Activated T-cell treated with anti-CD3 and anti-CD28 coated beads, Interleukin-2, amount 50 U/mL, for 1 hour (primary cell): ENCODE measurements at places on chromosomes 5 and 9.

DNA sequence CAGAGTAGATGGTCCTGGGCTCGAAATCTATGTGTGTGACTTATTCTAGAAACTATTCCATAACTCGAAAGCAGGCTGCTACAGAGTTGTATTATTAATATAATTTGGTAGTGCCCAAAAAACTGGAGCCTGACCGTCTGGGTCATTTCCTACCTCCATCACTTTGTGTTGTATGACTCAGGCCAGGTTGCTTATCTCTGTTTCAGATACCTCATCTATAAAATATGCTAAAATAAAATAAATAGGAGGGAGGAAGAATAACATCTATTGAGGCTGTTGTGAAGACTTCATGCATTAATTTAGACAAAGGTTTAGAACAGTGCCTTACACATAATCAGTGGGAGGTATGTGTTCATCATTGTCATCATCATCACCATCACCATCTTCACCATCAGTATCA is 57.7 kb downstream of the PDE4D start:
- DNase-seq = no peak

DNA sequence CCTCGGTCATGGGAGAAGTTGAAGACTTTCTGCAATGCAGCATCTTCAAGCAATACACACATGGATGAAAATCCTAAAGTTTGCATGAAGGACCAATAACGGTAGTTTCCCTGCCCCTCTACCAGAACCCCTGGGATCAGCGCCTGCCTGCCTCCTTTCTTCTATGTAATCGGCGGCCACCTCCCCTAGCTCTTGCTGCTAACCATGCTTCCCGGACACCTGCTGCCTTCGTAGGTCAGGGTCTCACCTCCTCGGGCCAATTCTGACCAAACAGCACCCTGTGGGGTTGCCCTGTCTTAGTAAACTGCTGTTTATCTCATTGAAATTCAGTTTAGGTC is 388 bp upstream of the MED10 start:
- DNase-seq = no peak

DNA sequence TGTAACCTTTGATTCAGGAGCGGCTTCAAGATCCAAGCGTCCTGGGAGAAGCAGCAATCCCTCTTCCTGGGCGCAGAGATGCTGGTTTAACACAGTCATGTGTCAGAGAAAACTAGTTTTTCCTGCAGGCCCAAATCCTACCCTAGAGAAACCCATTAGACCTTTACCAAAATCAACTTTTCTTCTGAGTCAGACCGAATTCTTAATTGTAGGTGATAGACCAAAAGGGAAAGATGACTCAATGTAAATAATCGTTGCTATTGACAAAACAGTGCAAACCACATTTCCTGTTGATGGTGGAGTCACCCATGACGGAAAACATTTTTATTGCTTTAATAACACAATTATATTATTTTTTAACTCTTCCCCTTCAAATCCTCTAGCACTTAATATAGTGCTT is 40.1 kb downstream of the SLC1A1 start:
- no peak for DNase-seq

DNA sequence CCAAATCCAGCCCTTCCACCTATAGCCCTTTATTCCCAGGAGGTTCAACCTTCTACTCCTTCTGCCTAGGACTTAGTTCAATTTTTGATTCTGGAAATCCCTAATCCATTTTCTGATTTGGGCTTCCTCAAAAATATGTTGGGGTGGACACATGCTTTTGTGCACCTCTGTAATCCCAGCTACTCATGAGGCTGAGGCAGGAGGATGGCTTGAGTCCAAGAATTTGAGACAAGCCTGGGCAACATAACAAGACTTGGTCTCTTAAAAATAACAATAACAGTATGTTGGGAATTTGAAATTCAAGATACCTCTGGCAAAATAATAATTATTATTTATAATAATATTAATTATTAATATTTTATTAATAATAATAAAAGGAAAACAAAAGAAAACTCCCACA is 188.7 kb upstream of the TLE4 start:
- DNase-seq = no peak

DNA sequence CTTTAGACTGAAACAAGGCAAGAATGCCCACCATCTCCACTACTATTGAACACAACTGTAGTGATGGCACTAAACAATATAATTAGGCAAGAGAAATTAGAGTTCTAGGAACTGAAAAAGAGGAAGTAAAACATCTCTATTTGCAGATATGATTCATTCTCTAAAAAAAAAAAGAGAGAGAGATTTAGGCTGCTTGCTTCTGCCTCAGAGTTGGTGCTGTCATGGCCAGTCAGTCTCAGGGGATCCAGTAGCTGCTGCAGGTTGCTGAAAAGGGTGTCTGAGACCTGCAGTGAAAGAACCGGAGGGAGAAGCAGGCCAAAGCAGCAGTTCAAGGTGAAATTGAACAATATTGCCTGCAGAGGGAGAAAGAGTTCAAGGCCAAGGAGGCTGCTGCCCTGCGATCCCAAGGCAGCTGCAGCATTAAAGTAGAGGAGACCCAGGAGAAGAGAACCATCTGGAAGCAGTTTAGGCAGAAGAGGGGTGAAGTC is 72.5 kb downstream of the AP3B1 start:
- DNase-seq = no peak

GRCh38 chr9:104769655-104770054 is 5.7 kb downstream of the NIPSNAP3B start:
- no peak for DNase-seq

GRCh38 chr5:171420431-171421241 is 1.2 kb downstream of the FGF18 start:
- peak; percentile 18 for DNase-seq
